ENCODE measurements at places on chromosomes 5 and 9.

DNA sequence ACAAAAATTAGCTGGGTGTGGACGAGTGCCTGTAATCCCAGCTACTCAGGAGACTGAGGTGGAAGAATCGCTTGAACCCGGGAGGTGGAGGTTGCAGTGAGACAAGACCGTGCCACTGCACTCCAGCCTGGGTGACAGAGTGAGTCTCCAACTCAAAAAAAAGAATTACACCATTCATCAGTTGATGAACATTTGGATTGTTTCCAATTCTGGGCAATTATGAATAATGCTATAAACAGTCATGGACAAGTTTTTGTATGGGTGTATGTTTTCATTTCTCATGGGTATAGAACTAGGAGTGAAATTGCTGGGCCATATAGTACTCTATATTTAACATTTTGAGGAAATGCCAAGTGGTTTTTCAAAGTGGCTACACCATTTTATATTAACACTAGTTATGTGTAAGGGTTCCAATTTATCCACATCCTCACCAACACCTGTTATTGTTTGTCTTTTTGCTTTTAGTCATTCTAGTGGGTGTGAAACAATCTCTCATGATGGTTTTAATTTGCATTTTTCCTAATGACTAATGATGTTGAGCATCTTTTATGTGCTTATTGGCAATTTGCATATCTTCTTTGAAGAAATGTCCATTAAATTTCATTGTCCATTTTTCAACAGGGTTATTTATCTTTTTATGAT lies 9.0 kb upstream of the CCDC125 start:
- DNase-seq: no peak

- DNase-seq: peak; percentile 51
Measured at GRCh38 chr9:87039809-87040392, 92.6 kb upstream of the GAS1 start.

GRCh38 chr5:51895834-51896233 lies 512.6 kb downstream of the ISL1 start:
- no peak for DNase-seq

- no peak for DNase-seq
Measured at GRCh38 chr9:138053321-138053868, 175.8 kb downstream of the CACNA1B start.

DNA sequence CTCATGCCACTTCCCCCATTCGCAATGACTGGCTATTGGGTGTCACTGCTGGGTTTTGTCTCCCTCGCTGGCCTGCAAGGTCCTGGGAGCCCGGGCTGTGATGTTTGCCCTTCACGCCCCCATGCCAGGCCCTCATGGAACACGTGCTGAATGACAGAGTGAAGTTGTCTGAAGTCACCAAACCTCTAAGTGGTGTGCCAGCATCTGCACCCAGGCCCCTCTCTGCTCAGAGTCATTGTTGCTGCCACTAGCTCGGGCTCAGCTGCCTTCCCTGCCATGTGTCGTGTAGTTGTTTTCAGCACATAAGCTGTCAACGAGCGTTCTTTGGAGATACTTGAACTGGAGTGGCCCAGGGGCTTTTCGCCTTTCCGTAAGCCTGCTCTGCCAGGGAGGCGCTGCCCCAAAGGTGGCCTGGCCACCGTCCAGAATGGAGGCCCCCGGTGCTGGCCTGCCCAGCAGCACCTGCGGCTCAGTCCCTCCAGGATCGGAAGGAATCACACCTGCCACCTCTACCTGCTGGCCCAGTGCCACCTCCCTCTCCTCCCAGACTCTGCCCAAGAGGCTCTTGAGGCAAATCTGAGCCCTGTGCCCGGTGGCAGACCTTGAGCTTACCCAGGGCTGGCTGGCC lies 250.1 kb downstream of the PBX3 start:
- no peak for DNase-seq

DNA sequence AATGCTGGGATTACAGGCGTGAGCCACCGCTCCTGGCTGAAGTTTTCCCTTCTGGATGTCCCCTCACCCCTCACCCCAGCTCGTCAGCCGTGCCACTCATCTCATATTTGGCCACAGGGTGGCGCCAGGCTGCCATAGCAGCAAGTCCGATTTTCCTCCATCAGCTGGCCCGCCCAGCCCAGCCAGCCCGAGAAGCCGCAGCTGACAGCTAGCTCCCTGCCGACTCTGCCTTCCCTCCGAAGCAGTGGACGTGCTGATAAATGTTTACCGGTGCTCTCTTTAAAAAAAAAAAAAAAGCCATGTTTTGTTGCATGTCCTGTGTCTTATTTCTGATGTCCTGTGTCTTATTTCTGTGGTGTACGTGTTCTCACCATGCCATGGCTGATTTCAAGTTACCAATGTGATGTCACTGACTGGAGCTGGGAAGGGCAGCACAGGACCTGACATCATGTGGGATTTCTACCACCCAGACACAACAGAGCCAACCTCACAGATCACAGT lies 58.3 kb downstream of the PFDN1 start:
- DNase-seq: peak; percentile 87
